Hematopoietic multipotent progenitor cell (in vitro differentiated cells): ENCODE measurements at places on chromosomes 4 and X.

DNA sequence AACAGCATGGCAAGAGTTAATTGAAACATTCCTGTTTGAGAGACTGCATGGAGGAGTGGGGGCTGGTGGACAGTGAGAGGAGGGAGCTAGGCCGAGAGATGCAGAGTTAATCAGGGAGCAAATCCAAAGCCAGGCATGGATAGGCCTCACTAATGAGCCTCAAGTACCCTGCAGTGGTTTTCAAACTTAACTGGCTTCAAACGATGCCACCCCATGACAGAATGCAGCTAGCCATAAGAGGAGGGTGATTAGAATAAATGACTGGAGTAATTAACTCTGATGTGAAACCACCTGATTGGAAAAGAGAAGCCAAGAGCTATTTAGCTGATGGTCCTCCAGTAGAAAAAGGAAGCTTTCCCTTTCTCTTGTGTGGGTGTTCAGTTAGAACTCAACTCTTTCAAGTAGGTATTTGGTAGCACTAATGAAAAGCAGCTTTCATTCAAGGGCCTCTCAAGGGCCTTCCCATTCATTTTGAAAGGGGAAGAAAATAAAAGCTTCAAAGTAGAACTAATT, 215.4 kb upstream of the MAB21L2 start:
- DNase-seq: no peak

DNA sequence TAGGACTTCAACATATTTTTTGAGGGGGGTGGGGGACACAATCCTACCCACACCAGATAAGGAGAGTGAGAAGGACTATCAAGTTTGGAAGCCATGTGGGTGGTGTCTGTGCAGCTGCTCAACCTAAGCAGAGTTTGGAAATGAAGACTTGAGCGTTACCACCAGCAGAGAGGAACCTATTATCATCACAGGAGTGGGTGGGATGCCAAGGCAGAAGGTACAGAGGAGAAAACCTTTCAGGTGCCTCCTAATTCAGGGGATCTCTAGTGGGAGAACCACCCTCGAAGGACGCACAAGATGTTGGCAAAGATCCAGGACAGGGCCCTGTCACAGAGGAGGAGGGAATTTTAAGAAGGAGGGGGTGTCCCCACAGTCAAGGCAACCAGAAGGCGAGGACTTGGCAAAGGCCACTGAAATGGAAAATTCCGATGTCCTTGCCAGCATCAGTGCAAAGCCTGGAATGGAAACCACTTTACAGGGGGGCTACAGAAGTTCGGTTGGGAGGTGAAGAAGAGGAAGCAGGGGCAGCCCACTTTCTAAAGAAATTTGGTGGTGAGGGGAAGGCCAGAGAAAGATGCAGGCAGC, 8.4 kb upstream of the GPM6B start:
- DNase-seq: no peak

GRCh38 chrX:36916941-36917340, 91.2 kb upstream of the FAM47C start:
- no peak for DNase-seq

DNA sequence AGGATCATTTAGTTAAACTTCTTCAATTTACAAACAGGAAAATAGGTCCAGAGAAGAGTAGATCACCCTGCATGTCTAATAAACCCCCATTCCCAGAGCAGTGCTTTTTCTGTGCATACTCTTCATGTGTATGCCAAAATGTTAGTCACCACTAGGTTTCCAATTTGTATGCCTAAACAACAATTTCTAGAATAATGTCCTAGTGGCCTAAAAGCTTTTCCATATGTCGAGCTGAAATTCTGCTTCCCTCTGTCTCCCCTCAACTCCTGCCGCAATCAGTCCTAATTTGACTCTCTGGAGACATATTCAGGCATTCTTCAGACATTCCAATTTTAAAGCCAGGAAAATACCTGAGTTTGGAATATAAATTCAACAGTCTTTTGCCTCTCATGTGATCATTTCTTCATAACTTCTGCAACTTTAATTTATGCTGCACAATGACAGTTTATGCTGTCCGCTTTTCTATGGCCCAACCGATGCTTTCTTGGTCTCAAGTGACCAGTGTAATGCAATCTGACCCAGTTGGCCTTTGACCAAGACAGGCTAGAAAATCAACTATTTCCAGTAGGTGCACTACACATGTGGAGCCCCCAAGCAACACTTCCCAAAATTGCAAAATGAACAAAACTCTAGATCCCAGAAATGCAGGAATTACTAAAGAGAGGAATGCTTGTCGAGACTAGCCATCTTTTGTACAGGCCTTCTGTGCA, 122.9 kb upstream of the FMR1 start:
- DNase-seq: no peak

- DNase-seq: peak; percentile 78
These were observed 45.2 kb upstream of the CLCN4 start for GRCh38 chrX:10111364-10112148.

DNA sequence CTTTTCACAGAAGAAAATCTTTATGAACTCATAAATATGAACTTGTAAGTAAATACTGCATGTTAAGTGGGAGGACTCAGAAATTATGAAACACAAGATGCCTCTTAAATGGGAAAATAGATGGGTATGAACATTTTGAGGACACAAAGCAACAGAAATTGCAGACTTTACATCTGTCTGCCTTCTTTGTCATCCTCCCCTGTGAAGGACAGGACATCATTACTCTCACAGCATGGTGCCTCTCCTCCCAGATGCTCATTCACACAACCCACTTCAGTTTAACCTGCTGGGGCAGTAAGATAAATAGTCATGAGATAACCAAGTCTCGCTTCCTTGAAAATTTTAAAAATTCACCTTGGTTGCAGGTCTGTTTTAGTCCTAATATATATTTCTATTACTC, 144.5 kb downstream of the APBB2 start:
- DNase-seq: no peak

DNA sequence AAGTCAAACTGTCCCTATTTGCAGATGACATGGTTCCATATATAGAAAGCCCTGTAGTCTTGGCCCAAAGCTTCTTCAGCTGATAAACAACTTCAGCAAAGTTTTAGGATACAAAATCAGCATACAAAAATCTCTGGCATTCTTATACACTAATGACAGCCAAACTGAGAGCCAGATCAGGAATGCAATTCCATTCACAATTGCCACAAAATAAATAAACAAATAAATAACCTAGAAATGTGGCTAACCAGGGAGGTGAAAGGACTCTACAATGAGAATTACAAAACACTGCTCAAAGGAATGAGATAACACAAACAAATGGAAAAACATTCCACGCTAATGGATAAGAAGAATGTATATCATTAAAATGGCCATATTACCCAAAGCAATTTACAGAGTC, 52.9 kb upstream of the CXCL8 start:
- no peak for DNase-seq

DNA sequence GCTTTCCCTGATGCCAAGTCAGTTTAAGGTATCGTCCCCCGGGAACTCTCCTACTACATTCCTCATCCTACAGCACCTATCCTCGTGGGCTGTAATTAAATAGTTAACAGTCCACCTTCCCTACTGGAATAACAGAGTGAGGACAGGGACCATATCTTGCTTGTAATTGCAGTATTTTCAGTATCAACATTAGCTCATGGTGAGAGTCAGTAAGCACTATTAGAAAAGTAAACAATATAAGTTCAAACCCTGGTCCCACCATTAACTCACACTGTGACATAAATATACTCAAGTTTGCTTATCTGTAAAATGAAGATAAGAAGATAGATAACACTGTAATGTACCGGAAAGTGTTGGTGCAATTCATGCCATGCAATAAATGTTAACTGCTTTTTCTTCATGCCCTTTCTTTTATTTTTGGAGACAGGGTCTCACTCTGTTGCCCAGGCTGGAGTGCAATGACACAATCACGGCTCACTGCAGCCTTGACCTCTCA, 61.3 kb downstream of the SH3RF1 start:
- no peak for DNase-seq
